ENCODE measurements at places on chromosomes 5 and 9.

DNA sequence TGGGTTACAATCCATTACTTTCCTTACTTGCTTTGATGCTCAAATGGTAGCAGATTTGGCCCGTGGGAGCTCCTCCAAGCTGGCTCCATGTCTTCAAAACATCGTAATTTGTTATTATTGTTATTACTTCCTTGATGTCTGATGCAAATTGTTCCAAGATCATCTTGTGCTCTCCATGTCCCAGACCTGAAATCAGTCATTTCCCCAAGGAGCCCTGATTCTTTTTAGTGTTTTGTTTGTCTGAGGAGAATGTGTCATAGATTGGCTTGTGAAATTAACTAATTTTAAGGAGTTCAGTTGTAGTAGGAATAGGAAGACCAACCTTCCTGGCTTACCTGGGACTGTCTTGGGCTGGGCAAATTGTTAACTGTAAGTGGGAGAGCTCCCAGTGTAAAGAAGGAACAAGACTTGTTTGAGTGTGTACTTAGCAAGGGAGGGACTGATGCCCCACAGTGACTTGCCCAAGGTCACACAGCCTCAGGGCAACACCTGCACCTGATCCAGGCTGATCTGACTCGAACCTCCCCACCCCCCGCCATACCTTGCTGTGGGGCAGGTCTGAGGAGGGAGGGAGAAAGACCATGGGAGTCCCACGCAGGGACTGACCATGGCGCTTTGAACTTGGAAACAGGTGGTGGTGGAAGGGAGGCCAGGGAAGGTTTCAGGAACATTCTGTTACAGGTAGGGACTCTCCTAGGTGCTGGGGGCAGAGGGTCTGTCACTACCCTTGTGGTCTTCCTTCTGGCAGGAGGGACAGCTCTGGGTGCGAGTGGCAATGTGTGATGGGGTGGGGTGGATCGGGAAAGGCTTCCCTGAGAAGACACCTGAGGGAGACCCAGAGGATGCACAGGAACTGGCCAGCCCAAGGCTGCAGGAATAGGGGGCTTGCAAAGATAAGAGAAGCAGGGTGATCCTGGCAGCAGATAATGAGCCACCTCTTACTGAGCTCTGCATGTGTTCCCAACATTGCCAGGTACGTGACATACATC lies 2.7 kb upstream of the BICD2 start:
- DNase-seq = no peak

DNA sequence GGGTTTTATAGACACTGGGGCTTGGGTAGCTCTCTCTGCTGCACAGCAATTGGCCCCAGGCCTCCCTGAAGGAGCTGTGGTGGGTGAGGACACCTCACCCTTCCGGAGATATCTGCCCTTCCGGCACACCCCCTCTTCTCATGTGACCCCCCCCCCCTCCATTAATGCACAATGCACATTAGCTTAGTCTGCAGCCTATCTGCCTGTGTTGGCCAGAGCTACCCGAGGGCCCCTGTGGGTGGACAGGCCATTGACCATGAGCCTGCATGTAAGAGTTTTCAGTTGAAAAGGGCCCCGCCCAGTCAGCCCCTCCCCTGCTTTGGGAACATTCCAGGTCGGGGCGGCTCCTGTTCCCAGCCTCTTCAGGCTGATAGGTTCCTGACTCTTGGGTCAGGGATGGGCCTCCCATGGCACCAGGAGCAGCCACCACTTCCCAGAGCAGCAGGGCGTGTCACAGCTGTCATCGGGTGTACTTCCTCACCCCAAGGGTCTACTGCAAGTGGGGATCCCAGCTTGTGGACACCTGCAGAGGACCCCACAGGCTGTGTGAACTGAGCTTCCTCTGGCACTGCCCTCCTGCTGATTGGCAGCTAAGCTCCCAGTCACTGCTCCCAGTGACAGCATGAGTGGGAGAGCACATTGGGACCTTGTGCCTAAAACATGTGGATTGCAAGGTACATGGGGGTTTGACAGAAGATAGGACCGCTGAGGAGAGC lies 17.8 kb downstream of the PHF2 start:
- DNase-seq = no peak

DNA sequence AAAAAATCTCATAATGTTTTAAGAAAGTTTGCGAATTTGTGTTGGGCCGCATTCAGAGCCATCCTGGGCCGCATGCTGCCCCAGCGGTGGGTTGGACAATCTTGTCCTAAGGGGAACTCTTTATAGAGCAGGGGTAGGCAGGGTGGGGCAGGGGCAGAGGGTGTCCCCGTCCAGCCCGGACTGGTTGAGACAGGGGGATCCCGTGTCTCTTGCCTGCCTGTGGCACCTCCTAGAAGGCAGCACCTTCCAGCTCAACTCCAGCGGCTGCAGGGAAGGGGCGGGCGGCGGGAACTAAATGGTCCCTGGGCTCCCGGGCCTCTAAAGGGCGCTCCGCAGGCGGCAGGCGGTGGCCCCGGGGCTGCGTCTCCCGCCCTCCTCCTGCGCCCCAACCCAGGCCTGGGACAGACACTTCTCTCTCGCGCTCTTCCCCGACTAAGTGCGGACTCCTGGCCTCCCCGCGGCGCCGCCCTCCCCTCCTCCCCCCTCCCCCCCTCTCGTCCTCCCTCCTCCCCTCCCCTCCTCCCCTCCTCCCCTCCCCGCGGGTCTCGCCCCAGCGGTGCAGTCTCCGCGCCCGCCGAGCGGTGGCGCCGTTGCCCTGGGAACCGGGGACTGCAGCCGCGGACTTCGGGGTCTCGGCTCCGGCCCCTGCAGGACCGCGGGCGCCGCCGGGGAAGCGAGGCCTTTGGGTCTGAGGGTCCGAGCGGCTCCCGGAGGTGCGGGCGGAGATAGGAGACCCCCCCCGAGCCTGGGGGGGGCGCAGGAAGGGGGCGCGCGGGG lies 132.6 kb downstream of the MRPL36 start:
- DNase-seq = peak; percentile 21

DNA sequence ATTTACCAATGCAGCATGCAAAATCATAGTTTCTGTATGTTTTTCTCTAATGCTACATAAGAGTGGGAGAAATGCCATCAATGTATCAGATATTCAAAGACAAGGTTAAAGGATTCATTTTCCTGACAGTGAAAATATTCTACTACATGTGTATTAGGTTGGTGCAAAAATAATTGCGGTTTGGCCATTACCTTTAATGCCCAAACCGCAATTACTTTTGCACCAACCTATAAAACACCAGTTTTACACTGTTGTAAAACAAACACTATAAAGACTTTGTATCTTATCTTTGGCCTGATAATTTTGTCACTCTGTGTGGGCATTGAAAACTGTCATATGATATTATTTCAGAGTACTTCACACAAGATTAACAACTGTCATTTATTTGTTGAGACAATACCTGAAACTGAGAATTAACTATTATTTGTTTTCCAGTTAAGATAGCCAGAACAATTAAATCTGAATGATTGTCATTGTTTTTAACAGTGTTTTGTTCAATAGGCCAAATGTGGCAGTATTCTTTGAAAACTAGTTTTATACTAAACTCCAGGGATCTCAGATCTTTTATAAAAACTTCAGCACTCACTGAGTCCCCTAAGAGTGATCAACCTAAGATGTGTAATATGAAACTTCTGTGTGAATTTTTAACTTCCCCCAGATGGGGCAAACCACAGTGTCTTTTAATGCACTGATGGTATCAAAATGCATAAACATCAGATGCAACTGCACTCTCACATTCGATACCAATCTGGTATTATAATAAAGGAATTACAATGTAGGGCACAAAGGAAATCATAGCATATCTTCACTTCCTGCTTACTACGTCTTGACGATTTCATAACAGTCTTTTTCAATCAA lies 53.8 kb upstream of the FBN2 start:
- DNase-seq = no peak

- DNase-seq = no peak
Measured at GRCh38 chr5:116686438-116686837, 111.8 kb upstream of the SEMA6A start.

DNA sequence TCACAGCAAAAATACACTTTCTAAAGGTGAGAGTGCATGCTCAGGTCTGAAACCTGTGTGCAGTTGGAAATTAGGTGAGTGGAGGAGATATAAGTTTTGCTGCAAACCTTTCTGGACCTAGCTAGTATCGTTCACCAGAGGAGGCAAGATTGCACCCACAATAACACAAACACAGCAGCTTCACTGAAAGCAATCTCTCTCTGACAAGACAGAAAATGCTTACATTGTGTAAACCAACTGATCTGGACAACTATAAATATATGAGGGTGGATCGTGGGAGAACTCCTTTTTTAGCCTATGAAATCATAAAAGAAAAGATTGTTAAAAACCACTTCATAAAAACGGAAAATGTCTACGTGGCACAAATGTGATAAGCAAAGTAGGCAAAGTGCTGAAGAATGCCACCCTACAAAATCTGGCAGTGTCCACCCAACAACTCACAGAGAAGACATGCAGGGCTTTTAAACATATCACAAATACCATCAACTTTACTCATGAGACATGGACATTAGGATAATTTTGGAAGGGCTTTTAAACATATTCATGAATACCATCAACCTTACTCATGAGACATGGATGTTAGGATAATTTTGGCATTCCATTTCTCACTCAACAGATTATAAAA lies 134.3 kb downstream of the CDH18 start:
- DNase-seq = no peak

DNA sequence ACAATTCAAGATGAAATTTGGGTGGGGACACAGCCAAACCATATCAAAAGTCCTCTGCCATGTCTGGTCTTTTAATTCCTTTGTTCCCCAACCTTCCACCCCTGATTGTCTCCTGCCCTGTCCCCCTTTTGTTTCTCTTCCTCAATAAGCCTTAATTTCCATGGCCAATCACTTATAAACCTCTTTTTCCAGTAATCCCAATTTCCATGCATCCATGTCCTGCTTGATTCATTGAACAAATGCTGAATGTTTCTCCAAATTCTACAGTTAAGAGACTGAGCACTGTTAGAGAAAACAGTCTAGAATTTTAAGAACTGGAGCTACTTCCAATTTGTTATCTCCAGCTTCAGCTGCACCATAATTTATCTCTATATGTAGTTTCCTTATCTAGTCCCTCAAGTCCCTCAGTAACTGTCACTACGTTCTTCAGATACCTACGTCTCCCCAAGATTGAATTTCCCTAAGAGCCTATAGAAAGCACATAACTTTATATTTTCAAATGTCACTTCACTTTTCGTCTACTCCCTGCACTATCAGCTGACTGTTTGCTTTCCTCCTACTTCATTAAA lies 34.2 kb downstream of the TARS1 start:
- DNase-seq = no peak

Data from activated naive CD8-positive, alpha-beta T cell treated with anti-CD3 and anti-CD28 coated beads, Interleukin-2, amount 50 U/mL, for 16 hours (primary cell).